Stimulated activated CD4-positive, alpha-beta T cell treated with anti-CD3 and anti-CD28 coated beads, Interleukin-1b, Interleukin-23, amount 100 ng/mL, for 24 hours (primary cell): ENCODE measurements at places on chromosomes 13 and 19.

DNA sequence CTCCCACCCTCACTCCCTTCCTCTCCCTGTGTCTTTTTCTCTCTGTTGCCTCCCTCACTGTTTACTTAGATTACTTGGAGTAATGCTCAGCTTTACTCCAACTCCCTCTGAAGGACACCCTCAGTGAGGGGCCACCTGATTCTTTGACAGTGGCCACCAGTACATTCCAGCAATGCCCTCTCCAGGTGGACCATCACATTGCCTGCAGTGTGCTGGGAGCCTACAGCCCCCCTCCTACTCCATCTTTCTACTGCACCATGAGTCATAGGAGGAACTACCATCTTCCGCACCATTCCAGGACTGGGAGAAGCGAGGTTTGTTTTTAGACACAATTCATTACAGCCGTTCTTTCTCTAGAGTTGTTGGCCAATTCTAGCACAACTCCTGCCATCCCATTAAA is 96.6 kb upstream of the POSTN start:
- DNase-seq, result no peak

DNA sequence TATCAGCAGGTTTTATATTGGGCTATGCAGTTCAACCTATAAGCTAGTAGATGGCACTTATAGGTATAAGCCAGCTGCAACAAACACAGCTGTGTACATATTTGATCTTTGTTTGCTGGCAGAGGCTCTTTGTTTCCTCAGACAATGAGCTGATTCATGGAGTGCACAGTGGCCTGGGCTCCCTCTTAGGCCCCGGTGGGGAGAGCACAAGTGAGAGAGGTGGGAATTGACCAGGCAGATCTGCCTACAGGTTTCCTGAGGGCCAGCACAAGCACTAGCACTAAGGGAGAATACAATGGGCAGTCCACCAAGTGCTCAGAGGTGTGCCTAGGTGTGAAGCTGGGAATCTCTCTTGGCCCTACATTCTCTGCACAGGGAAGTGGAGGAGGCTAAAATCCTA is 1390.7 kb downstream of the SLITRK5 start:
- no peak for DNase-seq

- peak; percentile 40 for DNase-seq
Measured at GRCh38 chr19:10260141-10260584, 8.1 kb downstream of the MRPL4 start.

DNA sequence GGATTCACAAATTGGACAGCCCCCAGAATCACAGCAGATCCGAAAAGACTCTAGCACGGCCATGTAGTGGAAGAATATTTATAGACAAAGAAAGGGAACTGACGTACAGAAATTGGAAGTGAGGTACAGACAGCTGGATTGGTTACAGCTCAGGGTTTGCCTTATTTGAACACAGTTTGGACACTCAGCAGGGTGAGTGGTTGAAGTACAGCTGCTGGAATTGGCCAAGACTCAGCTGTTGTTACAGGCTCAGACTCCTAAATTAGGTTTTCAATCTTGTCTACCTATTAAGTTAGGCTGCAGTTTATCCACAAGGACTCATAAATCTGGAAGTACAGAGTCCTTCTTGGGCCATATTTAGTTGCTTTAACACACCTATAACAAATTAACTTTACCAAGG is 5.8 kb upstream of the CFAP97D2 start:
- DNase-seq, result no peak

DNA sequence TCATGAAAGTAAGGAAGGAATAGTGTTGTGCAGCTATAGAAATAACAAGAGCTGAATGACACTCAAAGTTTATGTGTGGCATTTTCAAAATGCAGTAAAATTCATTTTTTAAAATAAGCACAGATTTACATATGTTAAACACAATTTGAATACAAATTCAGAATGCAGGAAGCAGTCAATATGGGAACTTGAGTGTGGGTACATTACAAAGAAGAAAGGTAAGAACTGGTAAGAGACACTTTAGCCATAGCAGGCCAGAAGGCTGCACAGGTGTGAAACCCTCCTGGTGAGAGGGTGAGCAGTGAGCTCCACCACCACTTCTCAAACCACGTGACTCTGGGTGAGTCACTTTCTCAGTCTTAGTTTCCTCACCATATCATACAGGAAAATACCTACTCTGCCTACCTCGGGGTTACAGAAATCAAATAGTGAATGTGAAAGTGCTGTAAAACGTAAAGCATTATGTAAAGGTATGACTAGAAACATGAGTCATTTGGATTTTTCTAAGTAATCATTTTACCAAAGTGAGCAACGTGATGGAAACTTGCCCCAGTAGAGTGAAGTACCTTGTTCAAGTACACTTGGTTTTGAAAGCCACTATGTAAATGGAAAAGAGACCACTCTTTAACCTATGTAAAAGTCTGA is 40.5 kb downstream of the USP12 start:
- DNase-seq, result peak; percentile 53

DNA sequence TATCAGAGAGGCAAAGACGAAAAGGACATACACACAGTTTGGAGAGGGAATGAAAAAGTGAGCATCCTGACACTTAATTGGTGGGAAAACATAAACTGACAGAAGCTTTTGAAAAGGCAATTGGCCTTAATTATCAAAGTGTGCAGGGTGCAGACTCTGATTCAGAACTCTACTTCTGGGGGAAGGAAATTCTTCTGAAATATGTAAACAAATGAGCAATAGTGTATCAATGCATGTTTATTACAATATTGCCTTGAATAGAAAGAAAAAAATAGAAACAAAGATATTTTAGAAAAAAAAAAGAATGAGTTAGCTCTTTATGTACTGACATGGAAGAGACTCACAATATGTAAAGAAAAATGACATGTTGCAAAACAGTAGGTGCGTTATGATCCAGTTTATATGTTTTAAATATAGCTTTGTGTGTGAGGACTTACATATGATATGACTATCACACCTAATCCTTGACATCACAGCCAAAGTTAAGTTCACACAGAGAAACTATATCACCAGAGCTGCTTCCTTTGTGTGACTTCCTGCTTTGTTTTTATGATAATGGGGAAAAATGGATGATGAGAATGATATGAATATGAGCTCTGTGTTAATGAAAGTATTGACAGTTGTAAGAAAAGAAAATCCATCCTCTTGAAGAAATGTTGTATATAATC is 182.4 kb downstream of the KCTD12 start:
- no peak for DNase-seq

DNA sequence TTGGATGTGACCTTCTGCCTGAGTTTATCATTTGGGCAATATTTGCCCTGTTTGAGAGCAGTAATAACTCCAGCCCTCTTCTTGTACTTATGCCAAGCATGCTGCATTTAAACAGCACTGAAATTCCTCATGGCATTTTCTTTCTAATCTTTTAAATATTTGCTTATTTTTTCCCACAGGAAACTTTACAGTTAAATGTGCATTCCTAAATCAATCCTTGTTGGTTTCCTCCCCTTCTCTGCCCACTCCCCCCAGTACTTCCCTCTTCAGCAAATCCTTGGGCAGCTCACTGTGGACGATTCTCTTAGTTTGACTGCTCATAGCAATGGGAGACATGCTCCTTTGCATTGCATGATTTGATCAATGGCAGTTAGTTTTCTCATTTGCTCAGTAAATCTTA is 68.7 kb downstream of the RAP2A start:
- no peak for DNase-seq

DNA sequence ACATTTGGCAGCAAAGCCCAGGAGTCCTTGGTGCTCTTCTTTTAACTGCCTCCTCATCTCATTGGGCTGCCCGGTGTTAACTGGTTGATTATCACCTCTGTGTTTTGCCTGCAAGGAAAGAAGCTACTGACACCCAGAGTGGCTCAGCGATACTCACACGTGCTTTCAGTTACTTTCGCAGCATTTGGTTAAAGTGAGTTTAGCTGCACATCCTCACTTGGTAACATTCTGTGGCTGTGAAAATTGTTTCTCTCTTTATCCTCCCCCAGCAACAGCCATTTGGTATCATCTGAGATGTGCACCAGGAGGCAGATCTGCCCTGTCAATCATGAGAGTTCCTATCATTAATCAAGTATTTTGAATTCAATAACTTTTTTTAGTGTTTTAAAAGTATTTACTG is 44.6 kb upstream of the GPR183 start:
- DNase-seq, result no peak

DNA sequence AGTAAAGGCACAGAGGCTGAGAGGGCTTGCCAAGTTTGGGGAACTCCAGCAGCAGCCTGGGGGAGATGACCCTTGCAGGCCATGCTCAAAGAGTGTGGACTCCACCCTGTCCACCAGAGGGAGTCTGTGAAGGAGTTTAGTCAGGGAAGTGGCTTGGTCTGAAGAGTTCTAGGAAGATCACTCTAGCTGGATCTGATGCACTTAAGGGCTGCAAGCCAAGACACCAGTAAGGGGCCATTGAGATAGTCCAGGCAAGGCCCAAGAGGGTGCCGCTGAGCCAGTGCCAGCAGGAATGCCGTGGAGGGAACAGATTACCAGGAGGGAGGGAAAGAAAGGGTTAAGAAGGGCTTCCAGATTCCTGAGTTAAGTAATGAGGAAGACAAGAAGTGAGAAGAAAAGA is 68.7 kb downstream of the ZAR1L start:
- no peak for DNase-seq

- DNase-seq, result no peak
Measured at GRCh38 chr13:43908156-43909126, 28.7 kb downstream of the LACC1 start.

- DNase-seq, result no peak
Measured at GRCh38 chr13:105643966-105644365, 891.5 kb downstream of the EFNB2 start.

DNA sequence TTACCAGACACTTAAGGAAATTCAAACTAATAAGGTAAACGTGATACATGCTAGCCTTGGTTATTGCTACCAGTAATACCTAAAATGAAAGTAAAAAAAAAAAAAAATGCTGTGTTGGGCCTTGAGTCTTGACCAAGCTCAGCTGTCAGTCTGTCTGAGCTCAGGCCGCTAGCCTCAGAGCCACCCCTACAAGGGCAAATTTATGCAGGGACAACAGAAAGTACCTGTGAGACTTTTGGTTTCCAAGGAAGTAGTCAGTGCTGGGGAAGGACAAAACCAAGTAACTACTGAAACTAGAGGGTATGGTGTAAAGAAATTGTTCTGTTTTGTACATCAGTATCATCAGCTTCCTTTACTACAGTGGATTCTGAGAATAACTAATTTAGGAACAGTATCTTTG is 134.3 kb upstream of the SLITRK5 start:
- DNase-seq, result no peak

GRCh38 chr13:107864543-107865317 is 350.6 kb downstream of the LIG4 start:
- DNase-seq, result no peak

DNA sequence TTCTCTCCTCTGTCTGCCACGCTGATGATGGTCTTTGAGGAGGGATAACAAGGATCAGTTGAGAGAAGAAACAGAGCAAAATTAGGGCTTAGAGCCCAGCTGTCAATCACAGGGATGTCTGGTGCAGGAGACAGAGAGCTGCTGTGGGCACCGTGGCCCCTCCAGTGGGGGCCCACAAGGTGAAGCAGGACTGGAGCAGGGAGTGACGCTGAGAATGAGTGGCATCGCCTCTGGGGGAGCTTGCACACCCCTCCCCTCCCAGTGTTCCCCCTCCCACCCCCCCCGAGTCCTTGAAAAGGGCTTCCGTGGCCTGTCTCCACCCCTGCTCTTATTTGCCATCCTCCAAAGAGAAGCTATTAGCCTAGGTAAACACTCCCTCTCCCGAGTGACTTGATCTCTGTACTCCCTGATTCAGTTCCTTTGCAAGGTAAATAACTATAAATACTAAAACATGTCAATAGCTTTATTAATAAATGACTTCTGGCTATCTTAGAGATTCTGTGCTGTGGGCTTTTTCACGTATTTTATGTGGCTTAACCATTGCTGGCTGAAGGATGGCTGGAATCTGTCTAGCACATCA is 440.0 kb downstream of the ZNF536 start:
- DNase-seq, result no peak

DNA sequence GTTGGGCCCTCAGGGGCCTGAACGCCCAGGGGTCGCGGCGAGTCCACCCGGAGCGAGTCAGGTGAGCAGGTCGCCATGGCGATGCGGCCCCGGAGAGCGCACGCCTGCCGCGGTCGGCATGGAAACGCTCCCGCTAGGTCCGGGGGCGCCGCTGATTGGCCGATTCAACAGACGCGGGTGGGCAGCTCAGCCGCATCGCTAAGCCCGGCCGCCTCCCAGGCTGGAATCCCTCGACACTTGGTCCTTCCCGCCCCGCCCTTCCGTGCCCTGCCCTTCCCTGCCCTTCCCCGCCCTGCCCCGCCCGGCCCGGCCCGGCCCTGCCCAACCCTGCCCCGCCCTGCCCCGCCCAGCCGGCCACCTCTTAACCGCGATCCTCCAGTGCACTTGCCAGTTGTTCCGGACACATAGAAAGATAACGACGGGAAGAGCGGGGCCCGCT is at the start of gene CCNA1:
Gene CCNA1, plus strand, starts transcription at position 390 of the 439 bp plus-strand sequence. CDS start 562 bp downstream, outside the sequence.
- no peak for DNase-seq

- no peak for DNase-seq
Measured at GRCh38 chr13:76917095-76917494, 30.9 kb upstream of the KCTD12 start.

- DNase-seq, result no peak
Measured at GRCh38 chr13:70384156-70384555, 275.9 kb upstream of the KLHL1 start.

- DNase-seq, result no peak
Measured at GRCh38 chr13:33637978-33638743, 179.8 kb upstream of the RFC3 start.

DNA sequence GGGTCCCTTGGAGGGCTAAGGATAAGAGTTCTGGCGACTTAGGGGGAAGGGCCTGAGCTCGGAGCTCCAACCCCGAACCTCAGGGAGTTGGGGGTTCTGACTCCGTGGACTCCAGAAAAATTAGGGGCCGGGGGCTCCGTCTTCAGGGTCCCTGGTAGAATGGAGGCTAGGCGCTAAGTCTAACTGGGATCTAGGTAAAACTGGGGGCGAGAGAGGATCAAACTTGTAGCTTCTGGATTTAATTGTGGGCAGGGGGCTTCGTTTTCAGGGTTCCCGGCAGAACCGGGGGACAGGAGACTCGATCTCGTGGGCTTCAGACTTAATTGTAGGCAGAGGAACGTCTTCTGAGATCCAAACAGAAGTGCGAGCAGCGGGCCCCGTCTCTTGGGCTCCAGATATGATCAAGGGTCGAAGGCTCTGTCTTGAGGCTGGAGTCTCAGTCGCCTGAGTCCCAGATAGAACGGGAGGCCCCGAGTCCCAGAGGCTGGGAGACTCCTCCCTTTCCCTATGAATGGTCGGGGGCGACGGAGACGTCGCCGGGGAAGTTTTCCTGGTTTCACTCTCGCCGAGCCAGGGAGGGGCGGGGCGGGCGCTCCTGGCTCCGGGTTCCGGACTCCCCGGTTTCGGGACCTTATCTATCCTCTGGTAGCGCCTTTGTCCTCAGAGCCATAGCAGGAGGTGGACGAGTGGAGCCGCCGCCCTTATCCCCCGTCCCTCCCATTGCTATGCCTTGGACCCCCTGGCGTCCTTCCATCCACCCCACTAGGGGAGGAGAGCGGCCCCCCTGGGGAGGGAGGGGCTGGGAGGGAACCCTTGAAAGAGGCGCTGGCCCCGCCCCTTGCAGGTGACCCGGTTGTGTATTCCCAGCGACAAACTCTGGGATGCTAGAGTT is 1.3 kb downstream of the NECTIN2 start:
- DNase-seq, result no peak

GRCh38 chr19:37955986-37956385 is 49.0 kb downstream of the SIPA1L3 start:
- no peak for DNase-seq

GRCh38 chr19:324716-325115 is 19.9 kb downstream of the MIER2 start:
- no peak for DNase-seq

GRCh38 chr19:20840371-20840770 is 64.3 kb downstream of the ZNF66 start:
- no peak for DNase-seq
